ENCODE measurements at places on chromosomes 7 and 10.

DNA sequence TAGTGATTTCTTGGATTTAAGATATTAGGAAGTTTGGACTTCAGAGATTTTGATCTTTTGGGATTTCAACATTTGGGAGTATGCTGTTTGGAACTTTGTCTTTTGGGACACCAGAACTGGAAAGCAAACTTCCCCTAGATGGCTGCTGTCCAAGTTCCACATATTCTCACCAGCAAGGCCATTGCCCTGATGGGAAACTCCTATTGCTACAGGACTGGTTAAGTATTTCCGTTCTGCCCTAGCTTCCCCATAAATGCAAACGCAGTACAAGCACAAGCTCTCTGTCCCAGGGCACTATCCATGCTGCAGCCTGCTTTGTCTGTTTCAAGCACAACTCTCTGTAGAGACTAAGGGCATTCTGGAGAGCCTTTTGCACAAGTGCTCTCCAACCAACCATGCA is 79.3 kb upstream of the SLC25A13 start:
- DNase-seq: no peak

DNA sequence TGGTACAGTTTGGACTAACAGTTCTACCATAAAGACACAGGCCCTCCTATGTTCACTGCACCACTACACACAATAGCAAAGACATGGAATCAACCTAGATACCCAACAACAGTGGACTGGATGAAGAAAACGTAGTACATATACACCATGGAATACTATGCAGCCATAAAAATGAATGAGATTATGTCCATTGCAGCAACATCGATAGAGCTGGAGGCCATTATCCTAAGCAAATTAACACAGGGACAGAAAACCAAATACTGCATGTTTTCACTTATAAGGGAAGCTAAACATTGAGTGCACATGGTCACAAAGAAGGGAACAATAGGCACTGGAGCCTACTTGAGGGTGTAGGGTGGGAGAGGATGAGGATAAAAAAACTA is 75.0 kb downstream of the MEST start:
- no peak for DNase-seq

DNA sequence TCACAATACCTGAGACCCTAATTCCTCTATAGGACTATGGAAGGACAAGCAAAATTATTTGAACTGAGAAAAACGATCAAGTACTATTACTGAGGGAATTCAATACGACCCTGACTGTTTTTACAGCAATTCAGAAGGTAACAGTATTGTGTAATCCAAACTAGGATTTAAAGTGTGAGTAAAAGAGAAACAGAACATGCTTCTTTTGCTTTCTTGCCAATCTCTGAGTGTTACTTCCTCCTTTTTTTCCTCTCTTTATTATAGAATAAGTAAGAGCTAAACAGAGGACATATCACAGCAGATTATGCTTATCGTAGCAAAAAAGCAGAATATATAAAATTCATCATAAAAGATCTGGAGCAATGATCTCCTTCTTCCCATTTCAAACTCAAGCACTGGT is 292.1 kb downstream of the THSD7A start:
- no peak for DNase-seq

DNA sequence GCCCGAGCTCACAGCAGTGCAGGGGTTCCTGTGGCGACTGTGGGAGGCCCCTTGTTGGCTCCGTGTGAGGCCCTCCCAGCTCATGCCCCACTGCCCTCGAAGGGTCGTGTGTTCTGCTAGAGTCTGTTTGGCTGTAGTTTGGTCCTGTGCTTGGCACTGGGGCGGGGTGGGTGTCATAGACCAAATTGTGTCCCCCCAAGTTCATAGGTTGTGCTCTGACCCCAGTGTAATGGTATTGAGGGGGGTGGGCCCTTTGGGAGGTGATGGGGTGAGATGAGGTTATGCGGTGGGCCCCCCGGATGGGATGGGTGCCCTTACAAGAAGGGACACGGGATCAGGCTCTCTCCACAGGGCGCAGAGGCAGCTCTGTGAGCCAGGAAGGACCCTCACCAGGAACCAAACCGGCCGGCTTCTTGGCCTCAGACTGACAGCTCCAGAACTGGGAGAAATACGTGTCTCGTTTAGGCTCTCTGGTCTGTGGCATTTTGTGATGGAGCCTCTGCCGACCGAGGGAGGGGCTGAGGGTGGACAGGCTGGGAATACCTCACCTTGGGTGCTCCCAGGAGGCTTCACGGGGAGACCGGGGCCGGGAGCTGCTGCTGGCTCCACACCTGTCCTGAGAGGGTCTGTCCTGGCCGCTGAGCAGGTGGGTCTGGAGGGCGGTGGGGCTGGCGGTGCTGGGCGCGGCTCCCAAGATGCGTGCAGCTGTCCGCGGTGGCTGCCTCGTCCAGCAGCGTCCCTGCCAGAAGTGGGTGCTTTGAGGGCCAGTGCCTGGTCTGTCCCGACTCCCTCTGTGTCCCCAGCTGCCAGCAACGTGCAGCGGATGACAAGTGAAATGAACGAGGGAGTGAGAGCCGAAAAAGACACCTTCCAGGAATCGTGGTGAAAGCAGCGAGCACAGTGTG is 89.4 kb downstream of the INPP5A start:
- no peak for DNase-seq

- DNase-seq: no peak
Measured at GRCh38 chr10:22599048-22599561, 115.3 kb downstream of the PIP4K2A start.

DNA sequence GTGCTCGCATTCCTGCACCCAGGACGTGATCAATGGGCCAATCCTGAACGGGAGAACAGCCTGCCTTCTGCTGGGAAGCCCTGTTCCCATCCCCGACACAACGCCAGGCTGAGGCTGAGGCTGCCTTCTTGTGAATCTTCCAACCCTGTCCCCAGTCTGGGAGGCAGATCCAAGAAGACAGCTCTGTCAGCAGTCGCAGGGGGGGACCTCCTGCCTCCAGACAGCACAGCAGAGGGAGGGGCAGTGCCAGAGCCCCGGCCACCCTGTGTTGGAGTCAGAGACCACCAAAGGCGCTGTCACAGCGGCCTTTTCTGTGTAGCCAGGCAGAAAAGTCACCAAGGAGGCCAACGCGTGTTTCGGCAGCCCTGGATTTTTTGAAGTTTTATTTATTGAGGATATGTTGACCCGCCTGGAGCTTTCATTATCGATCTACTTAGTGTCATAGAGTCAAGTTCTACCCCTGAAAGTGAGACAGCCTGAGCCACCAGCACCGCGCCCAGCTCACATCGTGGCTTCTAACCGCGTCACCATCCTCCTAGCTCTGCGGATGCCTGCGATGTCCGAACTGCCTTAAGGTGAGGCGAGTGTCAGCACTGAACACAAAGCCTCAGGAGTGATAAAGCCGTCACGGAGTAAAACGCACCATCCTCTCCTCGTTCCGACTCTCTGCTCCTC is 86.1 kb downstream of the PTPRN2 start:
- no peak for DNase-seq

DNA sequence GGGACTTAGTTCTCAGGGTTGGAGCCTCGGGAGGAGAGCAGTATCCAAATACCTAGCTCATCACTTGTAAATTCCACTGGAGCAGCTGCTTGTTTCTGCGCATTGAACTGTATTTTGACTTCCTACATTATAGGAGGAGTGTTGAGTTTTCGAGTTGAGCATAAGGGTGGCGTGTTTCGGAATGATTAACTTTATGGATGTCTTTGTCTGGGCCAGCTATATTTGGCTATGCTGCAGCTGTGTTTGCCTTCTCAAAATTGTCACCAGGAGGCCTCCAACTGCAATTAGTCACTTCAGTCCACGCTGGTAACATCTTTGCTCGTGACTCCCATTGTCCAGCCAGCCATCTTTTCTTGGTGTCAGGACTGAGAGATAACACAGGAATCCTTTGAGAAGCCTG is 9.1 kb downstream of the CELF2 start:
- DNase-seq: no peak

DNA sequence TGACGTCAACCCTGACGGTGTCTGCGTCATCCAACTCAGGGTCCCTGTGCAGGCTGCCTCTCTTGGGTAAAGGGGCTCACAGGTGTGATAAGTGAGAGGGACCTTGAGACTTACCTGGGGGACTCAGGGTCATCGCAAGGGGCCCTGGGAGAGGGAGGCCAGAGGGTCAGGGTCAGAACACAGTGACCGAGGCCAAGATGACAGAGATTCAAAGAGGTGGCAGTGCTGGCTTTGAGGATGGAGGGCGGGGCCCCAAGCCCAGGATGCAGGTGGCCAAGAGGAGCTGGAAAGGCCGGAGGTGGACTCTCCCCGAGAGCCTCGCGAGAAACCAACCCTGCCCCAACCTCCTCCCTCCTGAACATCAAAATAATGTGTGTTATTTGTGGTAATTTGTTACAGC is 165.2 kb upstream of the PPP2R2D start:
- DNase-seq: no peak

GRCh38 chr10:44264244-44264643 is 120.7 kb downstream of the CXCL12 start:
- no peak for DNase-seq
